ENCODE measurements at places on chromosomes 11 and 22.

DNA sequence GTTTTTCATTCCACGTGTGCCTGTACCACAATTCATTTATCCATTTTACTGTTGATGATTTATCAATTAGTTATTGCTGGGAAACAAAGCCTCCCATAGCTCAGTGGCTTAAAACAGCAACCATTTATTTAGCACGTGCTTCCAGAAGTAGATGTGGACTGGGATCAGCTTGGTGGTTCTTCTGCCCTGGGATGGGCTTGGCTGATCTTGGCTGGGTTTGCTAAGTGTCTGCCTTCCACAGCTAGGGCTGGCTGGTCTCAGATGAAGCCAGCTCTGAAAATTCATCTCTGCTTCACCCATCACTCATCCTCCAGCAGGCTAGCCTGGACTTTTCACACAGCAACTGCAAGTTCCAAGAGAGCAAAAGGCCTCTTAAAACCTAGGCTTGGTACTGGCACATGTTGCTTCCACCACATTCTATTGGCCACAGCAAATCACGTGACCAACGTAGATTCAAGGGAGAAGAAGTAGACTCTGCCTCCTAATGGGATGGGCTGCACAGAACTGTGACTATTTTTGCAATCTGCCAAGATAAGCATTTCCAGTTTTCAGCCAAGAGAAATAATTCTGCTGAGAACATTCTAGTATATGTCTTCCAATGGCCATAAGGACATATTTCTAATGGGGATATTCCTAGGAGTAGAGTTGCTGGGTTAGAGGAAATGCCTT is 124.9 kb downstream of the MN1 start:
- no peak for DNase-seq

DNA sequence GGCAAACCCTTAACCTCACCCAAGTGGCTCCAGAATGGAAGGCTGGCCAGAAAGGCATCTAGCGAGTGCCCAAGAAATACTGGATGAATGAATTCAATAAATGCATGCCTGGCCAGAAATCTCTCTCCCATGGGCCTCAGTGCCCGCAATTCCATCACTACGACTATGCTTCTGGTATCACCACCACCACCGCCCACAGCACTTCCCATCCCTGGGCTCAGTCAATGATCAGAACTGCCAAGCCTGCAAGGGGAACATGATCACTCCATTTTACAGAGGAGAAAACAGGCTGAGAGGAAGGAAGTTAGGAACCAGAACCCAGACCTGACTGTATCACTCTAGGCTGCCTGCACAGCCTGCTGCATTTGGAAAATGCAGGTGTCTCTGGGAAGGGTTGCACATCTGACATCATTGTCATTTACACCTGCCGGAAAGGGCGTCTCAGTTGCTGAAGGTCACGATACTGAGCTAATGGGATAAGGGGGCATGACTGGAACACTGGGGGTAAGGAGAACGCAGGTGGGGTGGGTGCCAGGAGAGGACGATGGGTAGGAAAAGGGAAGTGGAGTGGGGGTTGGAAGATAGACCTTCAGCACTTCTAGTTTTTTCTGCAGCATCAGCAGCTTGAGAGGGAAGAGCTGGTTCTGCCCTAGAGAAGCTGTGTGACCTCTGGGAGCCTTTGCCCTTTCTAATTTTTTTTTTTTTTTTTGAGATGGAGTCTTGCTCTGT is 3.2 kb downstream of the GPR152 start:
- DNase-seq: no peak

GRCh38 chr11:125433454-125434121 is 62.5 kb downstream of the FEZ1 start:
- peak; percentile 73 for DNase-seq

DNA sequence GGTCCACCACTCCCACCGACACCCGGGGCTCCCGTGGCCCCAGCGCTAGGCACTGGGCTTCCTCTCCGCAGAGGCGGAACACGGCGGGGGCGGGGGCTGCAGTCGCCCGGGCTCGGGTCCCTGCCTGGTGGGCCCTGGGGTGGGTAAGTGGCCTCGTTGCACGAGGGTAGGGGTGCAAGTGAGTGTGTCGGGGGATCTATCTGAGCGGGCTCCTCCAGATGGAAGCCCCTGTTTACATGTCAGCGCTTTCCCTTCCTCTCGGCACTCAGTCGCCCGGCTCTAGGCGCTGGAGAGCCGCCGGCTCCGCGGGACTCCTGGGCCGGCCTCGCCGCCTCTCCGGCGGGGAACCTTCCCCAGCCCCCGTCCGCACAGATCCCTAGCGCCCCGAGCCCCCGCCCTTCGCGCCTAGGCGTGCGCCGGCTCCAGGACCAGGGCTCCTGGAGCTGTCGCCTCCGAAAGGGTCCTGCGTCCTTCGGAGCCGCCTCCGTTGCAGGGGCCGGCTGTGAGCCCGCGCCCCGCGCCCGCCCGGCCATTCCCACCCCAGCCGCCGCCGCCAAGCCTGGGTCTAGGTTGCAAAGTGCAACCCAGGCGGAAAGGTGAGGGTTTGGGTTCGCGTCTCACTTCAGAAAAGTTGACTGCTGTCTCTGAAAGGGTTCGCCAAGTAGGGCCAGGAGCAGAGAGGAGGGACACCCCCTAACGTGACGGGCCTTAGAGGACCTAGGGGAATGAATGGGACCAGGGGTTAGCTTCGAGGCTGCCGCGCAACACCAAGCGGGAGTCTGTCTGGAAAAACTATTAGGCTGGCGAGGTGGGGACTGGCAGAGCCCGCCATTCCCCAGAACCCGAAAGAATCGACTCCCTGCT is 978 bp downstream of the FLI1 start:
- peak; percentile 36 for DNase-seq

GRCh38 chr11:44527476-44527875 is 38.0 kb upstream of the CD82 start:
- DNase-seq: no peak

DNA sequence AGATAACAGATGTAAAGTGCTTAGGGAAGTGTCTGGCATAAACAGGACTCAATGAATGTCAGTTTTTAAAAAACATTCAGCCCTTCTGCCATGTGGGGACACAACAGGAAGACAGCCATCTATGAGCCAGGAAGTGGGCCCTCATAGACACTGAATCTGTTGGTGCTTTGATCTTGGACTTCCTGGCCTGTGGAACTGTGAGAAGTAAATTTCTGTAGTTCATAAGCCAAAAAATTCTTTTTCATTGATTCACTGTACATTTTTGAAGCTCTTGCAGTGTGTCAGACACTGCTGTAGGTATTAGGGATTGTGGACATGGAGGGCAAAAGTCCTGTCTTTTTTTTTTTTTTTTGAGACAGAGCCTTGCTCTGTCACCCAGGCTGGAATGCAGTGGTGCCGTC is 188.6 kb downstream of the HIPK3 start:
- no peak for DNase-seq

DNA sequence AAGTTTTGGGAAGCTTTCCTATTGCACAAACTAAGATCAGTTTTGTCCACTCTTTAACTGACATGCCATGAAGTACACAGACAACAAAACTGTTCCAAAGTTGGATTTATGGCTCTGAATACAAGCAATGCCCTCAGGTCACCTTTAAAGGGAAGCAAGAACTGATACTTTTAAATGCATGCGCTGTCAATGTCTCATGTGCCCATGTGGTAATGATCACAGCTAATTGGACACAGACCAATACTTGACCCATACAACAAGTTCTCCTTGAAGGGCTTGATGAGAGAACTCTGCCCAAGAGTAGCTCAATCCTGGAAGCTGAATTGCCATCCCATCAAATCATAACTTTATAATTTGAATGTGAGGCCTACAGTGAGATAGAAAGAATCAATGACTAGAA is 624.9 kb downstream of the ETS1 start:
- DNase-seq: no peak

DNA sequence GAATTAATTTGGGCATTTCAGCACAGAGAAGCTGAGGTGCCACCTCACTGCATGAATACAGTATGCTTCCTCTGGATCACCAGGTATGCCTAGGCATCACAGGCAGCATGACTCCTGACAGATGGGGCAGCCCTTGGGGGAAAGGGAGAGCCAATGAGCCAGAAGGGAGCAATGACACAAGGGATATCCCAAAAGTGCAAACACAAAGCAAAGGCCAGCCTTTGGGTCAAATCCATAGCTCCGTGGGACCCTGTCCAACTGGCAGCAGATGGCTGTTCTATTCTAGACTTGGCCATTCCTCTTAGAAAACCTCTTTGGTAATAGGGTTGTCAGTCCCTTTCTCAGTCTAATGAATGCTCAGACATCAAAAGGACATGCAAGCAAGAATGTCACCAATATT is 73.3 kb downstream of the SERGEF start:
- DNase-seq: no peak

DNA sequence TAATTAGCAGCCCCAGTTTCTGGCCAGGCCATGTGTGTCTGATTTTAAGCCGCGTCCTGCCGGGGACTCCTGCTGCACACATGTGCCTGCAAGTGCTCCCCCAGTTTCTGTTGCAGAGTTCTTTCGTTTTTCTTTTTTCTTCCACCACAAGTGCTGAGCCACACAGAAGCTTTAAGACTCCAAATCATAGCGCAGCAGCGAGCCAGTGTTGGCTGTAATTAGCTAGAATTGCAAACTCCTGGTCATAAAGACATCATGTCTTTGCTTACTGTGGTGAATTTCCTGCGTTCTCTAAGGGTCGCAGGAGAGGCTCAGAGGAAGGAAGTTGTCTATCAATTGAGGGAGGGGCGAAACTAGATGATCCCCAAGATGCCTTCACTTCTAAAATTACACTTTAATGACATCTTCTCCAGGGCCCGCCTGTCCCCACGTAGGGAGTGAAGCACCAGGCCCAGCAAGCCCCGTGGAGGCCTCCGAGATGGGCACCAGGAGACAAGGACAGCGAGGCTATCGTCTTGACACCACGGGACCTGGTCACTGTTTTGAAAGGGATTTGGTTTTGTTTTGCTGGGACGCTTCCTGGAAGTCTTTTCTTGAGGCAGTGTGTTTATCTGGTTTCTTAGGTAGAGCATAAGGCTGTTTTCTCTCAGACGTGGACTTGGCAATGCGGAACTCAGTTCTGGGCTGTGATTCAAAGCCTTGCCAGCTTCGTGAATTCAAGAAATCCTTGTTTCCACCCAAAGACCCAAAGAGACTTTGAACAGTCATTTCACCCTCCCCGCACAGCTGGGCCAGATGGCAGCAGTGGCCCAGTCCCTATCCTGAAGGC is 71.8 kb downstream of the UBASH3B start:
- no peak for DNase-seq

DNA sequence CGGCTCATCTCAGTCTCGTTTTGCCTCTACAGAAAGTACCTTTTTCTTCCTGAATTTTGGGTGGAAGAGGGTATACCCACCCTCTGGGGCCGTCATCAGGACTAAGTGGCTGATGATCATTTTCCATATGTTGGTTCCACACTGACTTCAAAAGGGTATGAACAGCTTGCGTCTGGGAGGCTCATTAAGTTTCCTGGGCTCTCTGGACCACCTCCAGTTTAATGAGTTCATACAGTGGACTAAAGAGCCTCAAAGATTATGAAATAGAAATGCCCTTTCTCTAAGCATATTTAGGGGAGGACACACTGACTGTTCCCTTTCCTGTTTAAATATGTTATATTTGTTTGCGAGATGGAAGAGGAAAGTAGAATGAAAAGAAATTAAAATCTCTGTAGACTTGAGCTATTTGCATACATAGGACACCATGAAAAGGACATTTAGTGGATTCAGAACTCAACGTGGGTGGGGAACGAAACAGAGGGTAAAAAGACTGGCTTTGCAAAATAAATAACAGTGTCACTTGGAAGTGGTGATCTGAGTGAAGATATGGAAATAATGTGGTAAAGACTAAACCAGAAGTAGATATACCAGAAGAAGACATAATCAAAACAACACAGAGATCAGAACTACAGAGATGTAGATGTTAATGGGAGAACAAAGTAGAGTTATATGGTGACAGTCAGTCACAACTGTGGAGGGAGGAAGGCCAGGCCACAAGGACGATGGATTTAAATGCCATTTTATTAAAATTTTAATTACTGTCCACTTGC is 18.7 kb downstream of the LDLRAD3 start:
- DNase-seq: peak; percentile 74

- no peak for DNase-seq
These were observed 34.1 kb downstream of the LIF start for GRCh38 chr22:30212363-30212995.

DNA sequence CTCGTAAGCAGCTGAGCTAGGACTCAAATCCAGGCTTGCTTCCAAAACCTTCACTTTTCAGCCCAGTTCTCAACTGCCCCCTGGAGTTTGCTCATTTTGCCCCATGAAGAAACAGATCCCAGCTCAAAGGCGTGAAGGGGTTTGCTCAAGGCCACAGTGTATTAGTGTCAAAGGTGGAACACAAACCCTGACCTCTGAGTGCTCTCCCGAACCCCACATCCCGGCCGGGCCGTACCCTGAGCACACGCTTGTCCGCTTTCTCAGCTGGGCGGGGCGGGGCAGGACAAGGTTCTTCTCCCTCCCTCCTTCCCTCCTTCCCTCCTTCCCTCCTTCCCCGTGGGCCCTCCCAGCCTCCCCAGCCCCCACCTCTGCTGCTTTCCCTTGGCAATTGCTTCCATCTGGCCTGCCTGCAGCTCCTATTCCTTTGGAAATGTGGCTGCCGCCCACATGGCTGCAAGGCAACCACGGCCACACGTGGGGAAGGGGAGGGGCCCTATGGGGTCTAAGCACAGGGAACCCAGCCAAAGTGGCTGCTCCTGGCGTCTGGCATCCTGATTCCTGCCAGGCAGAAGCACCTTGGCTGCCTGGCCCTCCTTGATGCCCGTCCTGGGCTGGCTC is 4.1 kb downstream of the ST3GAL4 start:
- DNase-seq: no peak
